ENCODE measurements at places on chromosomes 2 and 18. TPM values are rescaled to one million over a fixed set of nuclear protein-coding genes. Genes with fewer than 3 reads are reported as not detected.

The PXDN gene
- total RNA-seq, result 0.47 TPM

The CHAC2 gene
- total RNA-seq, result 2.5 TPM

The UGT1A8 gene
- not detected for total RNA-seq

The CD8A gene
- total RNA-seq, result 2.2 TPM

The GAREM1 gene
- total RNA-seq, result not detected

The C2orf78 gene
- not detected for total RNA-seq

Data from naive thymus-derived CD4-positive, alpha-beta T cell (primary cell).